ENCODE measurements at places on chromosomes 6 and 20.

GRCh38 chr20:25402583-25402982 is 4.9 kb upstream of the GINS1 start:
- H3K27me3 ChIP-seq: no peaks in the 10 kb centered on the region
- no peaks in the 10 kb centered on the region for H3K36me3 ChIP-seq
- H3K4me1 ChIP-seq: no peaks in the 10 kb centered on the region
- H3K4me3 ChIP-seq: no peak overlapping the region
- no peak for DNase-seq
- no peak overlapping the region for H3K27ac ChIP-seq

GRCh38 chr20:59902470-59902869 is 31.0 kb downstream of the SYCP2 start:
- H3K4me1 ChIP-seq: no peaks in the 10 kb centered on the region
- H3K27me3 ChIP-seq: no peaks in the 10 kb centered on the region
- H3K36me3 ChIP-seq: no peaks in the 10 kb centered on the region
- no peak overlapping the region for H3K4me3 ChIP-seq
- no peak overlapping the region for H3K27ac ChIP-seq

- H3K4me1 ChIP-seq: peaks cover 55% of the 10 kb centered on the region
- H3K27ac ChIP-seq: no peak overlapping the region
- no peak overlapping the region for H3K4me3 ChIP-seq
- H3K27me3 ChIP-seq: no peaks in the 10 kb centered on the region
Observed at GRCh38 chr20:44031781-44032582, 117.3 kb downstream of the TOX2 start.

DNA sequence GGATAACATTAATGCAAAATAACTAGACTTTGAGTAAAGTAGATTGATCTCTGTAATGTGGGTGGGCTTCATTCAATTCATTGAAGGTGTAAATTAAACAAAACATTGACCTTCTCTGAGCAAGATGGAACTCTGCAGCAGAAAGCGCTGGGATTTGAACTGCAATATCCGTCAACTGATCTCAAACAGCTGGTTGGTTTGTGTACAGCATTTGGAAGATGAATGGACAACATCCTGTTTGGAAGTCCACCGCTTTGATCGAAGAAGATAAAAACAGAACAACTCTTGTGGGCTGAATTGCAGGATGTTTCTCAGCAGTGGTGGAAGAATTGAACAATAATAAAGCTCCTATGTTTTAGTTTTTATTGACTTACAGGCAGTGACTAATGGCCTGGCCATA is 20.6 kb downstream of the HLA-C start:
- no peaks in the 10 kb centered on the region for H3K36me3 ChIP-seq
- no peak for DNase-seq
- H3K4me3 ChIP-seq: no peak overlapping the region
- no peaks in the 10 kb centered on the region for H3K27me3 ChIP-seq
- H3K27ac ChIP-seq: no peak overlapping the region

DNA sequence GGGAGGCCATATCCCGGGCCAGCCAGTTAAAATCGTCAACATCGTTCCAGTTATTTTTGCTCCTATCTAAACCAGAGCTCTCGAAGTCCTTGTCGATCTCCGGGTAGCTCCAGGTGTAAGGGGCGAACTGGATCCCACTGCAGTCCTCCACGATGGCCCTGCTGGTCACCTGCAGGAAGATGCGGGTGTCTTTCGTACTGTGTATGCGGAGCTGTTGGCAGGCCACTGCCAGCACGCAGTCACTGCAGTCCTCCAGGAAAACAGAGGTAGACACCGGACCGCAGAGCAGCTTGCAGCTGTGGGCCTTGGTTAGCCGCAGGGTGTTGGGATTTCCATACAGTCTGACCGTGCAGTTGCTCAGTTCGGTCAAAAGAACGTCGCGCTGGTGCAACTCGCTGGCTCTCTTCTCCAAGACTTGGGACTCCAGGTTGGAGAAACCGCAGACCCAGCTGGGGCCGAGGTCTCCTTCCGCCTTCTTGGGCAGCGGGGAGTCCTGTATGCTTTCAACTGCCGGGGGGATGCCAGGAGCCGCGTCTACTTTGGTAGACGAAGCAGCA is 742 bp downstream of the TBCC start:
- peak overlapping the region; percentile 70 for H3K4me3 ChIP-seq
- DNase-seq: no peak
- H3K4me1 ChIP-seq: peaks cover 38% of the 10 kb centered on the region
- H3K36me3 ChIP-seq: no peaks in the 10 kb centered on the region

- no peaks in the 10 kb centered on the region for H3K36me3 ChIP-seq
- H3K27ac ChIP-seq: no peak overlapping the region
- H3K27me3 ChIP-seq: no peaks in the 10 kb centered on the region
- no peak overlapping the region for H3K4me3 ChIP-seq
- no peak for DNase-seq
Observed at GRCh38 chr6:70673601-70674000, 5.9 kb downstream of the SMAP1 start.

DNA sequence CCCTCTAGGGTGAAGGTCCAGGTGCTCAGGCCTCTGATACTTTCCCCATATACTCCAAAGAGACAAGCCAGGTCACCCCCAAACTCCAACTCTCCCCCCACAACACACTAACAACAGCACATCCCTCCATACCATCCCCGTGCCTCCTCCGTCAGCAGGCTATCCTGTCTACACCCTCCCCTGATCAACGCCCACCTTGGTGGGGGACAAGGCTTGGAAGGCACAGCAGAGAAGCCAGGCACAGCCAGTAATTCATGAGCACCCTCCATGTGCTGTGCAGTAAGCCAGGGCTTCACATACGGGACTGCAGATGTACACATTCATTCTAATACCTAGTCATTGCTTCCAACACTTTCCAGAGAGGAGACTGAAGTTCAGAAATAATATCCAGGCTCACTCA is 57.6 kb downstream of the TRERF1 start:
- no peak overlapping the region for H3K27ac ChIP-seq
- H3K4me1 ChIP-seq: peaks cover 85% of the 10 kb centered on the region
- H3K4me3 ChIP-seq: no peak overlapping the region
- H3K27me3 ChIP-seq: no peaks in the 10 kb centered on the region
- H3K36me3 ChIP-seq: no peaks in the 10 kb centered on the region

DNA sequence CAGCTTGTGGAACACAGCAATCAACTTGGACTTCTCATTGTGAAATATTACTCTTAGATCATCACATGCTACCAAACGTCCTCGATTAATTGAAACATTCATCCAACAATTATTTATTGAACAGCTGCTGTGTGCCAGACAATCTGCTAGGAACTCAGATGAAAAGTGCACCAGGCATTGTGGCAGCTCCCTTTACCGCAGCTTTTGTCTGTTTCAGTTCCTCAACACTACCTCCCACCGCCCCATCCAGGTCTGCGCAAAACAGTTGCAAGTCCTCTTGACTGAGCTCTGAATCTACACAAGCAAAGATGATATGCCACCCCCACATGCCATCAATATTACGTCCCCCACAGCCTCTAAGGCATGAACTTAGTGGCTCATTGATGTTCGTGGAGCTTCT is 1094.4 kb upstream of the MAP3K7 start:
- no peaks in the 10 kb centered on the region for H3K27me3 ChIP-seq
- H3K36me3 ChIP-seq: no peaks in the 10 kb centered on the region
- H3K4me3 ChIP-seq: no peak overlapping the region
- no peaks in the 10 kb centered on the region for H3K4me1 ChIP-seq
- H3K27ac ChIP-seq: no peak overlapping the region

- no peaks in the 10 kb centered on the region for H3K36me3 ChIP-seq
- no peak overlapping the region for H3K4me3 ChIP-seq
- H3K4me1 ChIP-seq: no peaks in the 10 kb centered on the region
- no peak overlapping the region for H3K27ac ChIP-seq
Observed at GRCh38 chr6:115474443-115475041, 586.1 kb downstream of the FRK start.

DNA sequence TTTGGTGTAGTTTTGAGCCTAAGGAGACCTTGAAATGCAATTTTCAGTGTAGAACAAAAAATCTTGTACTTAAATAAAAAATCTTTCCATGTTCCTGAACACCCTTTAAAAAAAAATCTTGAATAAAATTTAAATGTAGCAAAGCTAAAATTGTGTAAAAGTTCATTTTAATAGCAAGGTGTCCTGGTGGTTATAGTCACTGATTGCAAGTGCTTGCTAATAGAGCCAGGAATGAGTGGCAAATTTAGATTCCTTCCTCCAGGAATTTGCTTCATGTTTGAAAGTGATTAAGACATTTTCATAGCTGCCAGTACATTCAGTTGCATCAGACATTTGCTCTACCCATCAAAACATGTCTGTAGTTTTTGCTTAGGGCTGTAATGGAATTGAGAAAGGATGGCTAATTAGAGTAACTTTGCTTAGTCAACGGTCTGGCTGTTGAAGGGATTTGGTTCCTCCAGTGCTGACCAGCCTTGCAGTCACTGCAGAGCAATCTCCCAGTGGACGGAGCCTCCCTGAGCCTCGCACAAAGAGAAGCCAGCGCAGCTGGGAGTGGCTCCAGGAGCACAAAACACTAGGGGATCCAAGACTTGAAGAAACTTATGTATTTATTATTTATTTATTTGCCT is 36.5 kb downstream of the AKAP12 start:
- H3K36me3 ChIP-seq: no peaks in the 10 kb centered on the region
- H3K4me1 ChIP-seq: no peaks in the 10 kb centered on the region
- H3K27ac ChIP-seq: no peak overlapping the region
- no peaks in the 10 kb centered on the region for H3K27me3 ChIP-seq
- no peak for DNase-seq

DNA sequence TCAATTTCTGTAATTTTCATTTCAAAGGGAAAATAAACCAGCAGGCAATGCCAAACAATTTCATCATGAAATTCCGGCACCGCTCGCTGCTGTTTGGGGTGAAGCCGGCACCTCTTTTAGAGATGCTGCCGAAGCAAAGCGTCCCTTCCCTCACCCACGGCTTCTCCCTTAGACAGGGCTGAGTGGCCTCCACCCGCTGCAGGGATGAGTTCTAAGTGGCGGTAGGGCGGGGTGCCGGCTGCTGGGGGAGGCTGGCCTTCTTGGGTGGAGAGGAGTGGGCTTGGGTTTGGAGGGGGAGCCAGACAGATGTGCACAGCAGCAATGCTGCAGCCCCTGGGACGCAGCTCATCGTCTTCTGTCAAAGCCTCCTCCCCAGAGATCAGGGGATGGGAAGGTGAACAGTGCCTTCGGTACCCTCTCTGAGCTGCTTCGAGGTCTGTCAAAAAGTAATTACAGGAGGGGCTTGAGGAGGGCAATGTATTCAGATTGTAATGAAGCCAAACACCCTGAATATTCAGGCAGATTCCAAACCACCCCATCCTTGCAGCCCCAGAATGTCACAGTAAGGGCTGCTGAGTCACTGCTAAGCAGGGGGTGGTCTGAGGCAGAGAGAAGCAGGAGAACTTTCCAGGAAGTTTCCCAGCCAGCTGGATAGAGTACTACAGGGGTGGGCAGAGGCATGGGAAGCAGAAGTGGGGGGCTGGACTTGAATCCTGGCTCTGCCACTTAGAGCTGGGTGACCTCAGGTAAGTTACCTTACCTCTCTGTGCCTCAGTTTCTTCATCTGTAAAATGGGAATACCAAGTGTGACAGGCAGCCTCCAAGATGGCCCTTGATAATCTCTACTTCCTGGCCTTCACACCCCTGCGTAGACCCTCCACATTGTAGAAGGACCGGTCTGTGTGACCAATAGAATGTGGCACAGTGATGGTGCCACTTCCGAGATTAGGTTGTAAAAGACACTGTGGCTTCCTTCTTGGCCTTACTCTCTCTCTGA is 96.6 kb downstream of the SULF2 start:
- no peaks in the 10 kb centered on the region for H3K4me1 ChIP-seq
- no peaks in the 10 kb centered on the region for H3K27me3 ChIP-seq
- no peaks in the 10 kb centered on the region for H3K36me3 ChIP-seq
- H3K27ac ChIP-seq: no peak overlapping the region

DNA sequence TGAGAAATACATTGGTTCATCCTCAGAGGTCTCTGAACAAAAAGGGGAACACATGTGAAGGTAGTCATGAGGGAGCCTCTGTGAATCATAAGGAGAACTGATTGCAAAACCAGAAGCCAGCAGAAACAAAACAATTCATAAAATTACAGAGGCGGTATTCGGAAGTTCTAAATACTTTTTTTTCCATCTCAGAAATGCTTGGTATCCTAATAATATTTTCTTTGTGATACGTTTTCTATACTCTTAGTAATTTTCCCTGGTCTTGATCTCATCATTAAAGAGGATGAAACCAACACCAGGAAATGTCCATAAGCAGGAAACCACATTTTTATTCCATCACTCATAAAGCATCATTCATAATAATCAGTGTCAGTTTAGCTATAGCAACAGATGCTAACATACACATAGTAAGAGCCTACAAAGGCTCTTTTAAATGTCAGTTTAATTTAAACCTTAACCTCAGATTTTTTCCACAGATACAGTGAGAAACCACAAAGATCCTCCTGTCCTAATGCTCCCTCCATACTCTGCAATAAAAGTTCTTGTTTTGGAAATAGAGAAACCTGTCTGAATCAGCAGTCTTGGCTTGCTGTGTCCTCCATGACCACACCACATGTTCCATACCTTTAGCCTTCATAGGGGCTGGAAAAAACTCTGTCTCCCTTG is 29.2 kb downstream of the SGK1 start:
- H3K27me3 ChIP-seq: no peaks in the 10 kb centered on the region
- no peak overlapping the region for H3K27ac ChIP-seq
- no peak overlapping the region for H3K4me3 ChIP-seq
- no peaks in the 10 kb centered on the region for H3K36me3 ChIP-seq

- no peaks in the 10 kb centered on the region for H3K36me3 ChIP-seq
- H3K27ac ChIP-seq: no peak overlapping the region
- H3K4me3 ChIP-seq: no peak overlapping the region
- no peaks in the 10 kb centered on the region for H3K27me3 ChIP-seq
Observed at GRCh38 chr6:151958332-151958731, 150.8 kb downstream of the ESR1 start.

DNA sequence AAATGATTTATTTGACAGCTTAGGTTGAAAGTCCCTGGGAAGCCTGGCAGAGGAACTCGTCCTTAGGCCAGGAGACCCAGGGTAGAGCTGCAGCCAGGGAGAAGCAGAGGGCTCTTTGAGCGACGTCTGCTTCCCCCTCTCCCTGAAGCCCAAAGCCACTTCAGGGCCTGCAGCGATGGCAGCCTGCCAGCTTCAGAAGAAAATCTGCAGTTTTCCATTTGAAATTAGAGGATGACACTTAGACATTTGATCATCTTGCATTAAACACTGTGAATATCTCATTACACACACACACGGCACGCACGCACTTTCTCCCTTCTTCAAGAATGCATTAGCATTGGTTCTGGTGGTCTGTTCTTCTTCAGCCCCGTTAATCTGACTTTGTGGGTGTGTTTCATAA is 96.5 kb downstream of the PLEKHG1 start:
- DNase-seq: no peak
- no peaks in the 10 kb centered on the region for H3K27me3 ChIP-seq
- no peak overlapping the region for H3K4me3 ChIP-seq

All from CD4-positive, alpha-beta memory T cell (primary cell).